A549 treated with DMSO at 1 μM for 4 hours (cell line): ENCODE measurements at places on chromosomes 1 and 21. TPM values are rescaled to one million over a fixed set of nuclear protein-coding genes. Genes with fewer than 3 reads are reported as not detected.

The CFH gene
- 3.6 to 5.5 TPM (median 4.4 TPM) in 5 replicates for total RNA-seq

The C1orf226 gene
- total RNA-seq: 0.73 to 1.1 TPM (median 0.78 TPM) in 5 replicates

The CFHR5 gene
- total RNA-seq: not detected in 5 replicates

The CELF3 gene
- total RNA-seq: 0.03 TPM in 1 of 5 replicates, not detected in the others

The FAM72D gene
- total RNA-seq: 5.3 to 7.8 TPM (median 7.0 TPM) in 5 replicates

The PM20D1 gene
- not detected in 5 replicates for total RNA-seq

The INAVA gene
- total RNA-seq: 40.0 to 45.9 TPM (median 41.7 TPM) in 5 replicates

The GRIK3 gene
- not detected in 5 replicates for total RNA-seq

The HUNK gene
- 1.3 to 2.0 TPM (median 1.4 TPM) in 5 replicates for total RNA-seq

The SYNC gene
- total RNA-seq: 9.6 to 16.2 TPM (median 10.9 TPM) in 5 replicates

The TRIM62 gene
- total RNA-seq: 2.2 to 2.6 TPM (median 2.5 TPM) in 5 replicates

The DNAI4 gene
- total RNA-seq: 0.27 to 1.9 TPM (median 0.74 TPM) in 5 replicates

The ZNF678 gene
- total RNA-seq: 1.5 to 2.6 TPM (median 2.3 TPM) in 5 replicates

The TSPAN2 gene
- 0.80 to 1.8 TPM (median 1.0 TPM) in 5 replicates for total RNA-seq

The SDCCAG8 gene
- 41.3 to 50.0 TPM (median 42.8 TPM) in 5 replicates for total RNA-seq

The CRP gene
- total RNA-seq: not detected in 5 replicates

The TAS1R3 gene
- 0.09 to 0.16 TPM (median 0.12 TPM) in 5 replicates for total RNA-seq

The TMEM269 gene
- 0.07 to 0.15 TPM (median 0.09 TPM) in 5 replicates for total RNA-seq

The CYP4A11 gene
- not detected in 5 replicates for total RNA-seq

The CD101 gene
- total RNA-seq: 0.19 to 0.56 TPM (median 0.38 TPM) in 5 replicates

The EFCAB14 gene
- 22.5 to 31.6 TPM (median 27.8 TPM) in 5 replicates for total RNA-seq

The LCE2B gene
- total RNA-seq: not detected in 5 replicates
